ENCODE measurements at places on chromosomes 3 and 15.

GRCh38 chr15:63922261-63922904 is 88.6 kb upstream of the HERC1 start:
- no peak for DNase-seq

- no peak for DNase-seq
Observed at GRCh38 chr3:29382409-29382808, 101.5 kb downstream of the RBMS3 start.

DNA sequence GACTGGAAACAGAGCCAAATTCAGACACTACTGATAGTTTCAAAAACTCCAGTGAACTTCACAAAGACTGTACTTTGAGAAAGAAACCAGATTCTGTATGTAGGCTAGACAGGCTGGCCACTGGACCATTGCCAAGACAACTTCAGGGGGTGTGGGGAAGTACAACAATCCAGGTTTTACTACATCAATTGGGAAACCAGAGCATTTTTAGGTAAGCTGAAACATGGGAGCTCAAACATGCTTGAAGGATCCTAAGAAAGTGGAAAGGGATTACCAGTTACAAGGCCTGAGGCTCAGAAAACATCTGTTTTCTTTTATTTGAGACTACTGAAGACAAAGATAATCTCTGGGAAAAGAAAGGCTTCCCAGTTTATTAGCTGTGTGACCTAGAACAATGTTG is 26.9 kb upstream of the ZNF280D start:
- DNase-seq = peak; percentile 47

GRCh38 chr3:197499427-197499826 is 56.3 kb downstream of the BDH1 start:
- DNase-seq = peak; percentile 93

GRCh38 chr3:52054661-52055511 is 1.5 kb downstream of the DUSP7 start:
- no peak for DNase-seq

DNA sequence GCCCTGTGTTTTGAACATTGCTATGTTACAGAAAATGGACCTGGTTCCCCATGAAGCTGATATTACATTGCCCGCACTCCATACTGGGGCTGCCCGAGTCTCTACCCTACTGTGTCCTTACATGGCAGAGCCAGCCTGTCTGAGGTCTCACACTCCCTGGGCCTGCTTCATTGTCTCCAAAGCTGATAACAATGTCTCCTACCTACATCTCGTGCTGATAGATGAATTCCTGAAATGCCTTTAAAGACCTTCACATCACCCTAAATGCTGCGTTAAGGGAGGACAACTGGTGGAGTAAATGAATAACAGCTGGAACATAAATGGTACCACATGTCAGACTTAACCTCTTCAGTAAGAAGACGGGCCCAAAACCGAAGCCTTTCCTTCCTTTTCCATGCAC is 62.9 kb upstream of the PTX3 start:
- no peak for DNase-seq

DNA sequence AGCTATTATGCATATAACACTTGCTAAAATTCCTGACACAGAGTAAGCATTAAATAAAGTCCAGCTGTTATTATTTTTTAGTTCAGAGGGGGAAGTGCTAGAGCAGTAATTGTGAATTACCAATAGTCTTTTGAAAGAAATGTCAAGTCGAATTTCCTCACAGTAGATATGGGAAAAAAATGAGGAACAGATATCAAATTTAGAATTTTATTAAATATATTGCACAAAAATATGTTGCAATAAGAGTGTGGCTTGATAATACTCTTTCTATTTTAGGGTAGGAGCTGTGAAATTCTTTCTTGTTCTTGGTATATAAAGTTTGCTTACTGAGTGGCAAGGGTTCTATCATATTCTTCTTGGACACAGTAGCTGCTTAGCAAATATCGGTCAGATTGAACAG is 181.3 kb downstream of the NFKBIZ start:
- DNase-seq = no peak

GRCh38 chr3:2861120-2861519 is 249.1 kb downstream of the IL5RA start:
- no peak for DNase-seq

GRCh38 chr3:9111866-9112265 is 137.6 kb downstream of the SRGAP3 start:
- peak; percentile 21 for DNase-seq

DNA sequence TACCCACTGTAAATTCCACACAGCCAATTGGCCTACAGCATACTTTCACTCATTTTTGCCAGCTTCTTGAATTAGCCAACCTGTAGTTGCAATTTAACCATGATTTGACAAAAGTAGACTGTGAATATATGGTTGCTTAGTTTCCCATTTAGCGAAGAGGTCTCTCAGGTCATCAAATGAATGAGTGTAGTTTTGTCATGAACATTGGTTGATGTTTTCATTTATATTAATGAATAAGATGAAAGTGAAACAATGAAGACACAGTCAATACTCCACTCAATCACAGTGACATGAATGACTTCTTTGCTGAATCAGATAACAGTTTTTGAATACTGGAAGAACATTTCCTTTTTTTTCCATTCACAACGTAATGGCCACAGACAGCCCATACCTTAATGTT is 15.3 kb upstream of the FAM3D start:
- DNase-seq = no peak

- no peak for DNase-seq
Observed at GRCh38 chr3:116065501-116065900, 379.8 kb downstream of the LSAMP start.

- DNase-seq = no peak
Observed at GRCh38 chr3:194481525-194482195, 5.1 kb downstream of the ATP13A3 start.

DNA sequence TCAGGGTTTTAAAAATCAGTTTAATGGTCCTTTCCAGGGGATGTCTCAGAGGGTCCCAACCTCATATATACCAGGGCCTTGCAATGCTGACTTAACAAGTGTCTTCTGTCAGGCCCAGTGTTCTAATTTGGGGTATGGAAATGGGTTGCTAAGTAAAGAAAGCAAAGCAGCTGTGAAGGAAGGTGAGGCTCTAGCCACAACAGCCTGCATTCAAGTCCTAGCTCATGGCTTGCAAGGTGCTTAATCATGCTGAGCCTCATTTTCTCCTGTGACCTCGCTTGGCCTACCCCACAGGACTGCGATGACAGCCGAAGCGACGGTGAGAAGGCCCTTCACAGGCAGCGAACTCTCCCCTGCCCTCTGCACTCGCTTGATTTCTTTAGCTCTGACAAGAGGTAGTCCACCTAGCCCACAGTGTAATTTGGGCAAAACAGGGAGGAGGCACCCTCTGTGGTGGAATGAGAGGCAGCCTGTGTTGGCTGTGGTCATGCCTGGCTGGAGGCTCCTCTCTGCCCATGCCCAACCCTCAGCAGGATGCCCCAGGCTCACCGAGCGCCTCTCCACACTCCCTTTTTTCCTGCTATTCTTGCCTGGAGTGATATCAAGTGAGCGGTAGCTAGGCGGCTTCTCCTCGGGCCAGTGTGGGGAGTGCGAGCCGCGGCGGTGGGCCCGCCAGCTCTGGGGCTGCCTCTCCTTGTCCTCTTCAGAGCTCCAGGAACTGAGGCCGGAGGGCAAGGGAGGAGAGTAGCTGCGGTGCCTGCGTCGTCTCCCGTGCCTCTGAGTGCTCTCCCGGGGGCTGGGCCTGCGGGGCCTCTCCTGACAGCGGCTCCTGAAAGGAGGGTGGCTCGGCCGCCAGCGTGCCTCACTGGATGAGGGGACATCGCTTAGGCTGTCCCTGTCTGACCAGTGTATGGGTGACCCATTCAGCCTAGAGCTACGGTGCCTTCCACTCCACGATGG is 29.2 kb downstream of the ILDR1 start:
- no peak for DNase-seq

Data from M059J (cell line).